Naive thymus-derived CD8-positive, alpha-beta T cell (primary cell): ENCODE measurements at places on chromosomes 5 and 9. TPM values are rescaled to one million over a fixed set of nuclear protein-coding genes. Genes with fewer than 3 reads are reported as not detected.
A peak's percentile ranks its signal among the peaks of the same experiment; 100 is the strongest.

- no peak for DNase-seq
Observed at GRCh38 chr9:84323858-84324257, 16.7 kb downstream of the SLC28A3 start.

GRCh38 chr5:55582256-55582655 lies 47.5 kb upstream of the PLPP1 start:
- DNase-seq, result peak; percentile 3

DNA sequence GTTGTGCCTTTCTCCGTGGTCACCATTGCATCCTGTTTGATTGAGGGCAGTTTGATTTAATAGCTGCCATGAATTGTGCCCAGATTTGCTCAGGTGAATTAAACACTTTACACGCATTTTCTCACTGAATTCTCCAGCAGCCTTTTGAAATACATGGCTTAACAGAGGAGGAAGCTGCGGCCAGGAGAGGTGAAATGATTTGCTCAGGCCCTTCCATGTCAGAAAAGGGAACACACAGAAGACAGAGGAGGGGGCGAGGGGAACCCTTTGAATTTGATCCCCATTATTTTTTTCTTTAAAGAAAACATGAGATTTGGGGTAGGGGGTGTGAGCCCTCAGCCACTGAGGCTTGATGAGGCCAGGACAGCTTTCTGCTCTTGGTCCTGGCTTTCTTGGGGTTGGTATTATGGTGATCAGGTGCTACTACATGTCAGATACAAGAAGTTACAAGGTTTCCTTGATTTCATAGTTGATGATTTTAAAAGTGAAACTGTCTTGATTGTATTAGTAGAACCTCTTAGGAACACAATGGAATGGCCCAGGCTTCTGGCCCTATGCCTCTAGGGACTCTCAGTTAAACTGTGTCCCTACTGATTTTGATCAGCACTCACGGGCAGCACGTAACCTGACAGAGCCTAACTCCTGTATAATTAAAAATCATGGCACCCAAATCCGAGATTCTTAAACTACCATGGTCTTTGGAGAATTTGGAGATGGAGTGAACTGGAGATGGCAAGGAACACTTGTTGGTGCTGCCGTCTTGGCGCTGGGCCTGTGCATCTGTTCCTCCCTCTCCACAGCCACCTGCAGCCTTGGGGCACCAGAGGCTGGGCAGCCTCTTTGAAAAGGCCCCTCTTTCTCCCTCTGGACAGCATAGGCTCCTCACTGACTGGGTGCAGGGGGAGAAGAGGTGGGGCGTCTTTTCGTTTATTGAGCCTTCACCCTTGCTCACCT lies 107.9 kb downstream of the TRIO start:
- DNase-seq, result no peak

- no peak for DNase-seq
Observed at GRCh38 chr9:107942291-107942690, 452.7 kb upstream of the KLF4 start.

- DNase-seq, result no peak
Observed at GRCh38 chr9:24502206-24502937, 43.3 kb downstream of the IZUMO3 start.

DNA sequence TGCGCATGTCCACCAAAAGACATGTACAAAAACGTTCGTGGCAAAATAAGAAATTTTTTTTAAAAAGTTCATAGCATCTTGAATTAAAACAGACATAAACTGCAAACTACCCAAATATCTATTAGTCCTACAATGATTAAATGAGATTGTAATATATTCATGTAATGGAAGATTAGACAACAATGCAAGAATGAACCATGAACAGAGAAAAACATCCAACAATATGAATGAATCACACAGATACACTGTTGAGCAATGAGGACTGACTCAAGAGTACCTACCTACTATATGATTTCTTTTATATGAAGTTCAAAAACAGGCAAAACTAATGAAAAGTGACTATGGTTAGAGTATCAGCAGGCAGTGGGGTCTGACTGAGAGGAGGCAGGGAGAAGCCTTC lies 17.9 kb upstream of the CTNNAL1 start:
- no peak for DNase-seq

- no peak for DNase-seq
Observed at GRCh38 chr5:1058083-1058945, 49.7 kb downstream of the NKD2 start.

The CNTLN gene
- not detected for total RNA-seq

The FBN2 gene
- 0.05 TPM for total RNA-seq

The SPATA31A5 gene
- total RNA-seq, result not detected
